LHCN-M2 (cell line): ENCODE measurements at places on chromosomes 16 and 17. TPM values are rescaled to one million over a fixed set of nuclear protein-coding genes. Genes with fewer than 3 reads are reported as not detected.
A peak's percentile ranks its signal among the peaks of the same experiment; 100 is the strongest.

Gene CDH3
- total RNA-seq, result not detected in 2 replicates

Gene TNFRSF13B
- total RNA-seq, result not detected in 2 replicates

Gene CA7
- not detected in 2 replicates for total RNA-seq

DNA sequence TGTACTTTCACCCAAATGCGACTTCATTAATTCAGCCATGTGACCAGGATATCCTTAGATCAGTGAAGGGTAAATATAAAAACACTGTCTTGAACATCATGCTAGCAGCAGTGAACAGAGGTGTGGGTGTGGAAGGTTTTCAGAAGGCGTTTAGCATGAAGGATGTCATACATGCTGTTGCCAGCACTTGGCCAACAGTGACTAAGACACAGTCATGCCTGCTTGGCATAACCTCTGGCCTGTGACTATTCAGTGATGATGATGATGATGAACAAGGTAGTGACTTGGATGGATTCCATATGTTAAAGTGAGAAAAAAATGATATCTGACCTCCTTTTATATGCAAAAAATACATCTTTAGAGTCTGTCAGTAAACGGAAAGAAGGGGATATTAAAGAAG lies 97.9 kb downstream of the MAP2K4 start:
- peak; percentile 10 for DNase-seq

DNA sequence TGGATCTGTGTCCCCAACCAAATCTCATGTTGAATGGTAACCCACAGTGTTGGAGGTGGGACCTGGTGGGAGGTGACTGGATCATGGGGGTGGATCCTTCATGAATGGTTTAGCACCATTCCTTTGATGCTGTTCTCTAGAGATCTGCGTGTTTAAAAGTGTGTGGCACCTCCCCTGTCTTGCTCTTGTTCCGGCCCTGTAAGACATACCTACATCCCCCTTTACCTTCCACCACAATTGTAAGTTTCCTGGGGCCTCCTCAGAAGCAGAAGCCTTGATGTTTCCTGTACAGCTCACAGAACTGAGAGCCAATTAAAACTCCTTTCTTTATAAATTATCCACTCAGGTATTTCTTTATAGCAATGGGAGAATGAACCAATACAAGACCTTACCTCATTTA lies 257.7 kb downstream of the XYLT1 start:
- DNase-seq, result no peak

DNA sequence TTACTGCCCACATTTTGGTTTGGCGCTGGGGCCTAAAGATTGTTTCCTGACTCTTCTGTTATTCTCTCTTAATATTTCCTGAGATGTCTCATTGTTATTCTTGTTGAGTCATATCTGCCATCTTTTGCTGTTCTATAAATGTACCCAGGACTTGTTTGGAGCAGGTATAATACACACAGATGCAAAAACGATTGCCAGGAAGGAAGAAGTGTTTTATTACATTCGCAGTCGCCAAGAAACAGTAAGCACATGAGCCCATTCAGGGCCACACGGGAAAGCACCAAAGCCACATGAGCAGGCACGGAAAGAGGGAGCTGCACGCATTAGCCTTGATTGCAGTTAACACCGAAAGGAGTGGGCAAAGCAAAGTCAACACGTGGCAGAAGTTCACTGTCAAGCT lies 70.2 kb downstream of the ARHGAP44 start:
- DNase-seq, result no peak

DNA sequence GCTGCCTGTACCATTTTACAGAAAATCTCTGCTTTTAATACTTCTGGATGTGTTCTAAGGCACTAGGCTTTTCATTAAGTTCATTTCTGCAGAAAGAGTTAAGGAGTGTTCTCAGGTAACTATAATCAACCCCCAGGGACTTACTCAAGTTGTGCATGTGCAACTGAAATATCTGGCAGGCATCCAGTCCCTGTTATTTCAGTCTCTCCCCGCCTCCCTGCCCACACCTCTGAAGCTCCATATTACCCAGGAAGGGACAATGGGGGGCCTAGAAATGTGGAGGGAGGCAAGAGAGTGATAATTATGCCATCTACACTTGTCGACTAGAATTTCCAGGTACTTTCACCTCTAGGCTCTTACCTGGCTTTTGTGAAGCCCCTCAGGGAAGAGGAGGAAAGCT lies 432.2 kb downstream of the MAF start:
- DNase-seq, result no peak

GRCh38 chr17:55664287-55664686 lies 58.4 kb downstream of the TMEM100 start:
- no peak for DNase-seq

GRCh38 chr17:21173543-21173942 lies 40.4 kb downstream of the TMEM11 start:
- DNase-seq, result no peak
